Stimulated activated CD4-positive, alpha-beta T cell treated with anti-CD3 and anti-CD28 coated beads, Interleukin-1b, Interleukin-23, amount 100 ng/mL, for 1 hour (primary cell): ENCODE measurements at places on chromosomes 12 and 14.

DNA sequence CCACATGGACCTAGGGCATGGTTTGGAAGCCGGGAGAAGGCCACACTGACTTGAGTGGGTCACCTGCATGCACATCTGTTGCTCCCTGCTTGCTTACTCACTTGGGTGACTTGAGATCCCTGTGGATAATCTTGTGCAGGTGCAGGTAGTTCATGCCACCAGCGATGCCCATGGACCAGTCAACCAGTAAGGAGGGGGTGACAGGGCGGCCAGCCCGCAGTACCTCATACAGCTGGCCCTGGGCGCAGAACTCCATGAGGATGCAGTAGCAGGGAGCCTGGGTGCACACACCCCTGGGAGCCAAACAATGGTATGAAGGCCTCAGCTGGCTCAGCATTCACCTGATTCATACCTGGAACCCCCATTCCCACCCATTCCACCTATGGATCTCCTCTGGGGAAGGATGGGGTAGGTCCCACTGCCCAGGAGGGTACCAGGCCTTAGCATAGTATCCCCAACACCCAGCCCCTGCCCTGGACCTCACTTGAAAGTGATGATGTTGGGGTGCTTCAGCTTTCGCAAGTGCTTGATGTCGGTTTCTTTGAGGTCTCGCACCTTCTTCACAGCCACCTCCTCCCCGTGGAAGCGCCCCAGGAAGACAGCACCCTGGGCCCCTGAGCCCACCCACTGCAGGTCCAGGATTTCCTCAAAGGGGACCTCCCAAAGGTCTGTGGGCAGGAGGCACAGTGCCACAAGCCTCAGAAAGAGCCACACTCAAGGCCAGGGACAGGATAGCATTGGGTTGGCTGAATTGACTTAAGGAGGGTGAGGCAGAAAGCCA, 13.1 kb downstream of the MAP3K12 start:
- DNase-seq, result no peak

DNA sequence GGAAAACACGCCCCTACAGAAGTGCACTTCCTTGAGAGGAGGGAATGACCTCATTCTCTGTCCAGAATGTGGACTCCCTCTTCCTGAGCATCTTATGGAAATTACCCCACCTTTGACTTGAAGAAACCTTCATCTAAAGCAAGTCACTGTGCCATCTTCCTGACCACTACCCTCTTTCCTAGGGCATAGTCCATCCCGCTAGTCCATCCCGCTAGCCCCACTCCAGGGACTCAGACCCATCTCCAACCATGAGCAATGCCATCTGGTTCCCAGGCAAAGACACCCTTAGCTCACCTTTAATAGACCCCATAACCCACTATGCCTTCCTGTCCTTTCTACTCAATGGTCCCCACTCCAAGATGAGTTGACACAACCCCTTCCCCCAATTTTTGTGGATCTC, 5.0 kb upstream of the INHBE start:
- DNase-seq, result no peak

DNA sequence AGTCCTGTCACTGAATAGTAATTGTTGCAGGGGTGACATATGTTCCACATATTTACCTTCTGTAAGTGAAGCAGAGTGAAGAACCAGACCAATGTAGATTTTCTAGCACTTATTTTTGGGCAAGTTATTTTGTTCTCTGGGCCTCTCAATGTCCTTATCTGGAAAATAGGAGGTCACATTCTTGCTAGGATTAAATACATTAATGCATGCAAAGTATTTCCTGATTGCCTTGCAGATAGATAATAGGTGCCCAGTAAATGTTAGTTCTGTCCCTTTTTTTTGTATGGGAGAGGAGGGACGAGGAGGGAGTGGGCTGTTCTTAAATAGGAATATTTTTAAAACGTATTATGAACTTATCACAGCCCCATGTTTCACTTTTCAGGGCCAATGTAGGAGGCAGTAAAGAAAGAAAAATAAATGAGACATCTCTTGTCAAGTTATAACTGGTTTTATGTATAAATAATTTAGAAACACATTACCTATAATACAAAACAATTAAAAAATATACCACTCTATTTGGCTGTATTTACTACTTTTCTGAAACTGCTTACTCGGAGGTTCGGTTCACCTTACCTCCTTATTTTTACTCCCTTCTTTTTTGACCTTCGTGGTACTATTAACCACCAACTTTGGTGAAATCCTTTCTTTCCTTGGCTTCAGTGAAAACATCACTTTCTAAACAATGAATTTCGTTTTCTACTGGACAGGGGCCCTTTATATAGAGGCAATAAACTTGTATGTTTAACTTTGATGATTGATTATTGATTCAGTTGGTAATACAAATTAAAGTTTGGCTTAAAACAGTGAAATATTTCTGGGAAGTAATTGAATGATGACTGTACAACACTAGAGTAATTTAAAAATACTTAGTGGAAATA, 41.9 kb downstream of the DIP2B start:
- no peak for DNase-seq

DNA sequence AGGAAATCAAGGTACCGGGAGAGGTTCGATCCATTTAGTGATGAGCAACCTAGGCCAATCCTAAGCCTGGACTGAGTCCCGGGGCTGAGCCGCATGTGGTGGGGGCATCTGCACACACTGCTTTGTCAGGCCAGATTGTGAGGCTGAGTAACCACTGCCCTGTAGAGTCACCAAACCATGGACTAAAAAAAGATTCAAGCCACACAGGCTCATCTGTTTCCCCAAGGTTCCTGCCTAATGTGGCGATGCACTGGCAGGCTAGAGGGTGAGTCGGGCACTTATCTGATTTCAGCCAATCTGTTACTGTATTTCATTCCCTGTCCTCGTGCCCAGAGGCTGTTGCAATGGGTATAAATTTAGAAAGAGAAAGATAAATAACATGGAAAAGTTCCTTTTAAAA, 140.8 kb downstream of the TTC7B start:
- no peak for DNase-seq

DNA sequence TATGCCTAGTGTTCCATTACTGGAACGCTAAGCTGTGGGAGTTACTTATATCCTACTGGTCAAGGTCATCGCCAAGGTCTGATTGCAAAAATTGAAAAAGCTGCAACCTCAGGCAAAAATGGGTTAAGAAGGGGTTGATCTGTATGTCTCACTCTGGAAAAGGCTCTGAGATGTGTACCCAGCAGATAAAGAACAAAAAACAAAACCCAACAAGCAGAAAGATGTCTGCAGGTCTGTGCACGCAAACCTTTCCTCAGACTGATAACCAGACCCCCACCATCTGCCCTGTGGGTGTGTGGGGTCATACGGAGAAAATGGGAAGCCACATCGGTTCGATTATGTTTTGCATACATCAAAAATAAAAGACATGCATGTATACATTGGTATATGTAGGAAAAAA, 56.4 kb downstream of the TESC start:
- DNase-seq, result no peak

- DNase-seq, result no peak
These were observed 185.5 kb downstream of the ETV6 start for GRCh38 chr12:11834931-11835330.

- DNase-seq, result no peak
These were observed 83.2 kb upstream of the TBX3 start for GRCh38 chr12:114767084-114767760.

DNA sequence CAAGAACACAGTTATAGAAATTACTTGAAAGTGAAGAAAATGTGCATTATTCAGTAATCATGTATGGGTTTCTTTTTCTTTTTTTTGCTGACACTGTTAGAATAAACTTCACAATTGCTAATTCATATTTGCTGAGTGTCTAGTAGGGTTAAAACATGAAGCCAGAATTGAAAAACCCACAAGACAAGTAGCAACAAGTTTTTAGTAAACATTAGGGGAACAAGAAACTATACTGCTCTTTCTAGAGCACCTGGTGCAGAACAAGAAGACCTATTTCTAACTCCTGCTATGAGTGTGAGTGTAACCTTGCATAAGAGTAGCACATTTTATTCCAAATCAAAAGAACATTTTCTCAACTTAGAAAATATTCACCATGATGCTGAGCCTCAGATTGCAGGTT, 83.2 kb downstream of the ITPR2 start:
- no peak for DNase-seq

DNA sequence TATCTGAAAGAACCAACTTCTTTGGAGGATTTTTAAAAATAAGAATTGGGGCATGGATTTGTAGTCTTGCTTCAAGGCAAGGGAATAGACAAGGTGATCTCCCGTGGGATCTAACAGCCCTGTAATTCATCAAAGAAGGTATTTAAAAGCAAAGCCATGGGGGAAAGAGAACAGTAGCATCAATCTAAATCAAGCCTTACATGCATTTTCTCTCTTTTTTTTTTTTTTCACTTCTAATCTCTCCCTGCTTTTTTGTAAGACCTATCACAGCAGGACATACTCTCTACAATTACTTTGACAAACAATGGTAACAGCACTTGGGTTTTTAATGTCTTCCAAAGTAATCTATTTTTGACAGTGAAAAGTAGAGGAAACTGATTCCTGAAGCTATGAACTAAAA, 367.9 kb downstream of the PAWR start:
- no peak for DNase-seq

DNA sequence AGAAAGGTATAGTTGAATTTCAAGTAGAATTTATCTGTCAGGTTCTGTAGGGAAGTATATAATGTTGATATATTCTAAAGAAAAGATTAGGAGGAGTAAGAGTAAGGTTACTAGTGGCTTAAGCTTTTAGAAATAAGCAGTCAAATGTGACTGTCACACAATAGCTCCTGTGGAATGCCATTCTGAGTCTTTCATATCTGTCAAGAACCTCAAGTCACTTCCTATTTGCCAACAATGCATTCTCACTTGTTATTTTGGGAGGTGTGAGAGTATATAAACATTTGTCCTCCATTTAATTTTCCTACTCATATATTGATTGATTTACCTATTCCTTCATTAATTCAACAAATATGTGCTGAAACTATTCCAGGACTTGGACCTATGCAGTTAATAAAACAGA, 11.7 kb downstream of the CLEC9A start:
- DNase-seq, result no peak

DNA sequence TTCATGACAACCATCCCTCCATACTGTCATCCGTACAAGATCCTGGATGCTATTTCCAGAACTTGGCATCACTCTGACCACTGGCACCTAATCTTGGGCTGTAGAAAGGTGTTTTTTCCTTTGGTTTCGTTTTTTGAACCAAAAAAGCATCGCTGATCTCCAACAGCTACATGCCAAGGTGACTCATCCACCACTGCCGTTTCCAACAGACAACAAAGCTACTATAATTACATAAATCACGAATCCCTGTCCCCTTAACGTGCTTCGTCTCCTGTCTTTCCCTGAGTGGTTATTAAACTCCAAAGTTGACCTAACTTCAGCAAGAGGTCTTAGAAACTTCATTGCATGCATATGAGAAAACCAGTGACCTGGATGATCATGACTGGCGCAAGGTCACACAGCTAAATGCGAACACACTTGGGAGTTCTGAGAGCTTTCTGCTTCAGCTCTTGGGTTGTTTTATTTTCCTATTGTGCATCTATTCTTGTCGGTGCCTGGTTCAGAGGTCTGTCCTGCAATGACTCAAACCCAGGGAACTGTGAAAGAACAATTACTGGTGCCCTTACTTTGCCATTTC, 99.9 kb downstream of the PPM1H start:
- no peak for DNase-seq

- no peak for DNase-seq
These were observed 21.7 kb upstream of the CTDSP2 start for GRCh38 chr12:57868221-57868620.

DNA sequence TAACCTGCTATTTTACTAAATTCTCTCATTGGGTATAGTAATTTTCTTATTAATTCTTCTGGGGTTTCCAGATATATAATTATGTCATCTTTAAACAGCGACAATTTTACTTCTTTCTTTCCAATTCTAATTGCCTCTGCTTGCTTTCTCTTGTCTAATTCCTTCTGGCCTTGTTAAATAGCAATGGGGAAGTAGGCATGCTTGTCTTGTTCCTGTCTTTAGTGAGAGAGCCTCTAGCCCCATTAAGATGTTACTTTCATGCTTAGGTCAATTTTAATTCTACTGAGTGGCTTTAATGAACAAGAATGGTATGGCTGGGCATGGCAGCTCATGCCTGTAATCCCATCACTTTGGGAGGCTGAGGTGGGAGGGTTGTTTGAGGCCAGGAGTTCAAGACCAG, 31.7 kb downstream of the LRTM2 start:
- DNase-seq, result no peak

GRCh38 chr14:36647824-36648753, 13.6 kb upstream of the PAX9 start:
- DNase-seq, result no peak

DNA sequence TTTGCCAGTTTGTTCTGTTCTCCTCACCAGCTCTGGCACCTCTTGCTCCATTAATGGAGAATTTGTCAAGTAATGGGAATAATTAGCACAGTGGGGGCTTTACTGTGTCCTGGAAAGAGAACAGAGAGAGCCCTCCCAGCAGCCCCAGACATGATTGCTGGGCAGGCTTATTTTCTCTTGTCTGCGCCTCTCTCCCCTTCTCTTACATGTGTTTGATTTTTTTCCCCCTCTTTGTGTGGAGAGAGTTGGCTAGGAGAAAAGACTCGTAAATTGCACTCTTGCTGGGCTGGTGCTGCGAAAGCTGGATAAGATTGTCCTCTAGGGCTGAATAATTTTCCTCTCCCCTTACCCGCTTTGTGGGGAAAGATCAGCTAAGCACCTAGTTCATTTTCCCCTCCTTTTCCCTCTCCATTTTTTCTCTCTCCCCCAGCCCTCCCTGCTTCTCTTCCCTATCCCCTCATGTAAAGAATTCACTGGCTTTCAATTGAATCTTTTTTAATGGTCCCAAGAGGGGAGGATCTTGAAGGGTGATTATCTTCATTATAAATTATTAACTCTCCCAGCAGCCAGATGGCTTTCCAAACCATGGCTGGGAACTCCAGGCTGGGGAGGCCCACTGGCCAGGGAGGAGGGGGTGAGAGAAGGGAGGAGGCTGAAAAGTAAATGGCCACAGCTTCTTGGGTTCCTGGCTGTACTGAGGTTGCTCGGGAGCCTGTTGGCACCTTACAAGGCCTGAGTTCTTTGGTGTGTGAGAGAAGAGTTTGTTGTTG, 62.2 kb downstream of the NRXN3 start:
- DNase-seq, result no peak

DNA sequence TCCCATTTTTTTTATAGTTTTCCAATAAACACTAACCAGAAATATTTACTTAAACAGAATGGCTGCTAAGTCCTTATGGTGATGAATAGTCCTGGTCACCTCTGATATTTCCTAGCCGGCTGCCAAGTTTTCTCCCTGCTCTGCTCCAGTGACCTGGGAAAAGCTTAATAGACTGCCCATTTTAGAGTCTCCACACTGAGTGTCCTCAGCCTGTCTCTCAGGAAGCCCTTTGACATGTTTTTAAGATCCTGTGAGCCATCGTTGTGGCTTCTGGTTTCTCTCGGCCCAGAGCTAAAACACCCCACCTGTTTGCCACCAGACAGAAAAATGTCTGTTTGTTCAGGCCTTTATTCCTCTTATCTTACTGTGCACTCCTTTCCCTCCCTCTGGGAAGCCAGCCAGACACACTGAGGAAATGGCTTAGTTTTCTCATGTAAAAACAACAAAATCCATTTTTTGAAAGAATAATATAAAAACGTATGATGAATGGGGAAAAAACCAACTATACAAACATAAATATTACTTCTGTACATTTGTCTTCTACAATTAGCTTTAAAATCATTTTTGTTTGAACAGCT, 25.4 kb upstream of the ALDH2 start:
- DNase-seq, result no peak

- no peak for DNase-seq
These were observed 11.2 kb upstream of the MAP1LC3B2 start for GRCh38 chr12:116547955-116548501.
